ENCODE measurements at places on chromosomes 6 and 20.

DNA sequence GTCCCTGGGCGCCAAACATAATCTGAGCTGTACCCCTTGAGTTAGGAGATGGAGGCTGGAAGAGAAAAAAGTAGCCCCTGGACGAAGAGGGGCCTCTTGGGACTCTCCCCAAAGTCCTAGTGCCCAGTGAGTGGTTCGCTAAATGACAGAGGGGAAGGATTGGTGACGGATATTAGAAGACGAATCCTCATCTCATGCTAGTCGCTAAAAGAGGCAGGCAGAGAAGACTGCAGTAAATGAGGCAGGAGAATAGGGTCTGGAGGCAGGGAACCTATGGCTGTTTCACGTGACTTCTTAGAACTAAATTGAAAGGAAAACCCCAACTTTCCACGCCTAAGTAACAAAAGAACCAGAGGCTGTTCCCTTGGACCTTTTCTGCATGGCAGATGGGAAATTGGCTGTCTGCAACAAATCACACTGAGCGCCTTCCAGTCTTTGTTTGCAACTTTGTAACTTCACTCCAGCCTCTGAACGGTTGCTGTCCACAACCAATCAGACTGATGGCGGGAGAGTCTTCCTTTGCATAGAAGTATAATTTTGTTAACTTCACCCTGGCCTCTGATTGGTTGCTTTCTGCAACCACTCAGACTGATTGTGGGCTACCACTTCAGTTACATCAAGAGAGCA, 731 bp upstream of the RBL1 start:
- DNase-seq: no peak

DNA sequence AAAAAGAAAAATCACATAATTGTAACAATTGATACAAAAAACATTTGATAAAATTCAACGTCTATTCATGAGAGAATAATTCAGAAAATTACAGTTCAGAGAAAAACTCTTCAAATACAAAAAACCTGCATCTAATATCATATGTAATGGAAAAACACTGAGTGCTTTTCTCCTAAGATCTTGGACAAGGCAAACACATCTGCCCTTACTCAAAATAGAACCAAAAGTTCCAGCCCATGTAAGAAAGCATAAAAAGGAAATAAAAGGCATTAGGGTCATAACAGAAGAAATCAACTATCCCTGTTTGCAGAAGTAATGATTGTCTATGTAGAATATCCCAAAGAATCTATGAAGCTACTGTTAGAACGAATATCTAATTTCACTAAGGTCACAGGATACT, 721.4 kb downstream of the RFPL4B start:
- no peak for DNase-seq

- no peak for DNase-seq
Observed at GRCh38 chr6:140319209-140319608, 944.8 kb upstream of the CITED2 start.

- no peak for DNase-seq
Observed at GRCh38 chr6:2861060-2861821, 19.6 kb upstream of the SERPINB1 start.

- DNase-seq: no peak
Observed at GRCh38 chr6:42279966-42280629, 62.4 kb upstream of the MRPS10 start.

DNA sequence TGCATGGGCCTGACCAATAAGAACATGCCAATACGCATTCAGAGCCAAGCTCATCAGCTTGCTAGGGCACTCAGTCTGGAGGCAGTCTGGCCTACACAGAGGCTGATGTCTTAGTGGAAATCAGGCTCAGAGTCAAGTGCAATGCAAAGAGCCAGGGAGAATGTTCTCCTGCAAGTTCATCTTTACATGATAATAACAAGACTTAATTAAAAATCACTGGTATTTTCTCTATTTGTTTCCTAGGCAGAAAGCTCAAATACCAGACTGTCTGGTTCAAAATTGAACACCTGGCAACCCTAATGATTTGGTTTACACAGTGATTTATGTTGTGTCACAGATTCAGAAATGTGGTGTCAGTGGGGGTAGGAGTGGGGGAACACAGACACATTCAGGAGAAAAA, 689.3 kb upstream of the FLRT3 start:
- no peak for DNase-seq

DNA sequence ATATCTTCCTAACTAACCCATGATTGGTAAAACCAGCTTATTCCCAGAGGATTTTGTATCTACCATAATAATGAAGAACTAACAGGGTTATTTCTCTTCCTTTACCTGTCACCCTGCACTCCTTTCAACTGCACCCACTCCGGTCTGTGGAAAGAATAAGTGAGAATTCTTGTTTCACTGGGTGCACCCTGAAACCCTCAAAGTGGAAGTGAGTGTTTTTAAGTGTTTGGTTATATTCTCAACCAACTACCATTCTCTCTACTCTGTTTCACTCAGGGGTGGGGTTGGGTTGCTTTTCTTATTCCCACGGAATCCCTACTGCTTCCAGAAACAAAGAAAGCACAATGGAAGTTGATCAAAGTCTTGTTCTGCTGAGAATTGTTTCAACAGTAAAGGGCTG, 42.6 kb upstream of the KHDRBS2 start:
- no peak for DNase-seq

GRCh38 chr6:37134036-37134395, 35.9 kb upstream of the PIM1 start:
- no peak for DNase-seq

DNA sequence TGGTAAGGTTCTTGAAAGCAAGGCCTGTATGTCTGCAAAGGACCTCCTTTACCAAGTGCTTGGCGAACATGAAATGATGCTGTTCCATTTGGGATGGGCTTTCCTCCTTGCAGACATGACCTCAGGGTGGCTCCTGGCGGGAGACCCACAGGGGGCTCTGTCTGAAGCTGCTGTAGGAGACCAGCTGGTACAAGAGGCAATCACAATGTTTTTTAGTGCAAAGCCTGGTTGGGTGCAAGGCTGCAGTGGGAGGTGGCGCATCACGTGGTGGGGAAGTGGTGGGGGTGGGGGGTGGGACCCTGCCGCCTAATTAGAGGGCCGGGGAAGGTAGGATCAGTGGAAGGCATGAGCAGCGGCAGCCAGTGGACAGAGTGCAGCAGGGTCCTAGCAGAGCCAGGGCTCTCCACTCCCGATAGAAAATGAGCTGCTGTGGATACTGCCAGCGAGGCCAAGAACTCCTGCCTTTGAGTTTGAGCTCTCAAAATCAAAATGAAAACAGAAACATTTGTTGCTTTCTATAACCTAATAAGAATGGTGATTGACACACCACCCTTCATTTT, 9.1 kb upstream of the ARMC2 start:
- no peak for DNase-seq

DNA sequence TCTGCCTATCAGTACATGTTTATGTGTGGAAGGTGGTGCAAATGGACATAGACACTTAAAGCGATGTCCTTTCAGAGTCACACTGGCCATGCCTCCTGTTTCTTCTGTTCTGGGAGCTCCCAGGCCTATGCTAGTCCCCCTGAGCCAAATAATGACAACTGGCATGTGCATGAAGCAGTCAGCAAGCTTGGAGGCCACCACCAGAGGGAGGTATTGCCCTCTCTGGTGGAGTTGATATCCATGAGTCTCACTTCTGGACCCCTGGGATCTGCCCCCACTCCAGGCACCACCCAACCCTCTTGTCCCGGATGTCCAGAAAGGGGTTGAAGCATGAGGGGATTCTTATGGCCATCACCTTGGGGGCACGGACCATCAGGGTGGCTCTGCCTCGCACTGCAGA, 172.2 kb downstream of the AIG1 start:
- peak; percentile 22 for DNase-seq

GRCh38 chr20:33697129-33697528, 10.9 kb upstream of the E2F1 start:
- no peak for DNase-seq

DNA sequence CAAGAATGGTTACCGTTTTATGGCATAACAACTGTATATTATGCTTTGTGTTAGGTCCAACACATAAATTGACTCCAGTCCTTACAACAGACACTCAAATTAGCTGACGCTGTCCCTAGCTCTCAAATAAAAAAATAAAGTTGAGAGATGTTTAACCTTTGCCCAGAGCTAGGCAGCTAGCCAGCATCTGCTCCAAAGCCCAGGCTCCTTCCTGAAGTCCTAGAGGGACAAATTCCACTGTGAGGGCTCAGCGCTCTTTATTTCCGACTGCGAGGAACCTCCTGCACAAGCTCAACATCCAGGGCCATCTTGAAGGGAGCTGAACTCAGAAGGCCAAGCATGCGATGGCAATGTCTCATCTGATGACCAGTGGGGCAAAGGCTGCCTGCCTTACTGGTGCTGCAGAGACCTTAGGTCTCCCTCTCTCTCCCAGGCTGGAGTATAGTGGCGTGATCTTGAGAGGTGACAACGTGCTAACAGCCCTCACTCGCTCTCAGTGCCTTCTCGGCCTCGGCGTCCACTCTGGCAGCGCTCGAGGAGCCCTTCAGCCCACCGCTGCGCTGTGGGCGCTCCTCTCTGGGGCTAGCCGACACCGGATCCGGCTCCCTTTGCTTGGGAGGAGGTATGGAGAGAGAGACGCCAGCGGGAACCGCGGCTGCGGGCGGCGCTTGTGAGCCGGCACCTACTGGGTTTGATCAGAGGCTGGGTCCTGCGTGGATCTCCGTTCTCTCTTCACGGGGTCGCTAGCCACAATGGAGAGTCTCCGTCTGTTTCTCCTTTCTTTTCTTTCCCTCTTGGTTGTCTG, 24.7 kb upstream of the GFOD1 start:
- no peak for DNase-seq

- no peak for DNase-seq
Observed at GRCh38 chr6:154414021-154414813, 57.6 kb upstream of the IPCEF1 start.

DNA sequence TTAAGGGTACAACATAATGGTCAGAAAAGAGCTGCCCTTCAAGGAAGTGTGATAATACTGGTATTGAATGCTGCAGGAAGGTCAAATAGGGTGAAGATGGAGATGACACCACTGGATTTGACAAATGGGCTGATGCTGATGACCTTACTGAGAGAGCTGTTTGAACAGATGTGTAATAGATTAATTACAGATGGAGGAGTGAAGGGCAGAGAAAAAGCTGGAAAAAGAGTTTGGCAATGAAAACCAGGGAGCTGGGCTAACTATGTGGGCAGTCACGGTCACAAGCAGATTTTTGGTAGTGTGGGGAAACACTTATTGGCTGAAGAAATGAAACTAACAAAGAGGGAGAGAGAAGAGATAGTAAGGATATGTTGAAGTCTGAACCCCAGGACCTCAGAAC, 83.6 kb upstream of the ENPP5 start:
- DNase-seq: no peak

GRCh38 chr6:135537741-135538301, 40.3 kb upstream of the AHI1 start:
- peak; percentile 55 for DNase-seq

DNA sequence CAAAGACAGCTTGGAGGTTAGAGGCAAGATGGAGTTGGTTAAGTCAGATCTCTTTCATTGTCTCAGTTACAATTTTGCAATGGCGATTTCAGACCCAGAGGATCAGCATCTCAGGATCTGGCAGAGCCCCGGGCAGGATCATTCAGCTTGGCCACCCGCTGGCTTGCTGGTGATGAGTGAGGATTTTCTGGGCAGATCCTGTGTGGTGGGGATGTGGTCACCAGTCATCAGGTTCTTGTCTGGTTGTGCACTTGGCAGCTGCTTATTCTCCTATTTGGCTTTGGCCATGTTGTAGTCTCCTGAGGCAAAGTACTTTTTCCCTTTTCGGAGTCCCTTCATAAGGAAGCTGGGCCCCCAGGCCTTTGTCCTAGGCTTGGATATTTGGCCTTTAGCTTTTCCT, 953.9 kb downstream of the KIF16B start:
- DNase-seq: no peak

DNA sequence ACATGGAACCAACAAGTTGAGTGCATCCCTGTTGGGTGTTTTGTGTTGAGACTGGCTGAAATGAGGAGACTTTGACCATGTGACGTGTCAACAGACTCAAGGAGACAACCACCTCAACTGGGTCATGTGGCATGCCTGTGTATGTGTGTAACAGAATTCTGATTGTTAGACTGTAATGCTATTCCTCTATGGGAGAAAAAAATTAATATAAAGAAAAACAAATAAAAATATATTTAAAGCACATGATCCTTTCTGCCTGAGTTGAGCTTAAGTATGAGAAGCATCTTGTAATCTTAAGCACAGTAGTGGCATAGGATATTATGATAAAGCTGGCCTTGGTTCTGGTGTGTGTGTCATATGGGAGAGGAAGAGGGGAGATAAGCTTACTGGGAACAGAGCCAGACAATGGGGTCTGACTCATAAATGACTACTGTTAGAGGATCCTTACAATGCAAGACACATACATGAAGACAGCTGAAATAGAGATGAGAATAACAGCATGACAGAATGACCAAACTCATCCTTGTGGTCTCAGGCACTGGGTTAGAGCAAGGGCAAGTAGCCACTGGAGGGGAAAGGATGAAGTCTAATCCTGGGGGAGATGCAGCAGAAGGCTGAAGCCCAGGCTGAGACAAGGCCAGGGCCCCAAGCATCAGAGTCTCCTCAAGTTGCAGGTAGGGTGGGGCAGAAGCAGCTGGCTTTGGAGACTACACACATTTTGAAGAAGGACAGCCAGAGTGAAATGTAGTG, 9.2 kb downstream of the TP53INP2 start:
- no peak for DNase-seq

DNA sequence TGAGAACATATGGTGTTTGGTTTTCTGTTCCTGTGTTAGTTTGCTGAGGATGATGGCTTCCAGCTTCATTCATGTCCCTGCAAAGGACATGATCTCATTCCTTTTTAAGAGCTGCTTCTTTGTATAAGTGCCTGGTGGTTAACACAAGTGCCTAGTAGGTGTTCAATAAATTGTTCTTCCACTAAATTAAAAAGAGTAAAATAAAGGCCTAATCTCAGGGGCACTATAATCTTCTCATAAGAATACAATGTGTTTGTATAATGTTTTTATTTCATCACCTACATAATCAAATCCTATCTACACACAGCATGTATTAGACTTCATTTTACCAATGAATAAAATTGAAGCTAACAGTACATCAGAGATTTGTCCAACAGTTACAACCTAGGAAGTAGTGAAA, 252.7 kb downstream of the KHDC1L start:
- no peak for DNase-seq

GRCh38 chr6:52640170-52640569, 30.7 kb upstream of the TMEM14A start:
- no peak for DNase-seq

GRCh38 chr20:39700528-39700927, 738.4 kb downstream of the DHX35 start:
- no peak for DNase-seq

- no peak for DNase-seq
Observed at GRCh38 chr6:3825851-3826581, 23.2 kb upstream of the FAM50B start.

DNA sequence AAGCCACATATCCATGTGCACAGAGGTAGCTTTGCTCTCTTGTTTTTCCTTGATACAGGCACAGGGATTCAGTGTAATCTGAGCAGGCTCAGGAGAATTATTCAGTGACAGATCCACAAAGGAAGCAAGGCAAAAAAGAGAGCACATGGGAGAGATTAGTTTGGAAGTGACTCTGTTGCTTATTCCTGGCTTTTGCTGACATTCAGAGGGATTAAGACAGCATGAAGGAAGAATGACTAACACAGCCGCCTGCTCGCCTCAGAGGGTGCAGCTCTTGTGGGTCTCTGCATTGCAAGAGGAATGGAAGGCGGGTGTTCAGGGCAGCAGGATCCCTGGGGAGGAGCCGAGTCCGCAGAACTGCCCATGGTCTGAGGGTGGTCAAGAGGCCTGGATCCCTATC, 203.4 kb upstream of the KCNQ5 start:
- DNase-seq: no peak

- DNase-seq: no peak
Observed at GRCh38 chr6:108587258-108588059, 26.7 kb downstream of the FOXO3 start.
